ENCODE measurements at places on chromosomes 3 and 15.
A peak's percentile ranks its signal among the peaks of the same experiment; 100 is the strongest.

DNA sequence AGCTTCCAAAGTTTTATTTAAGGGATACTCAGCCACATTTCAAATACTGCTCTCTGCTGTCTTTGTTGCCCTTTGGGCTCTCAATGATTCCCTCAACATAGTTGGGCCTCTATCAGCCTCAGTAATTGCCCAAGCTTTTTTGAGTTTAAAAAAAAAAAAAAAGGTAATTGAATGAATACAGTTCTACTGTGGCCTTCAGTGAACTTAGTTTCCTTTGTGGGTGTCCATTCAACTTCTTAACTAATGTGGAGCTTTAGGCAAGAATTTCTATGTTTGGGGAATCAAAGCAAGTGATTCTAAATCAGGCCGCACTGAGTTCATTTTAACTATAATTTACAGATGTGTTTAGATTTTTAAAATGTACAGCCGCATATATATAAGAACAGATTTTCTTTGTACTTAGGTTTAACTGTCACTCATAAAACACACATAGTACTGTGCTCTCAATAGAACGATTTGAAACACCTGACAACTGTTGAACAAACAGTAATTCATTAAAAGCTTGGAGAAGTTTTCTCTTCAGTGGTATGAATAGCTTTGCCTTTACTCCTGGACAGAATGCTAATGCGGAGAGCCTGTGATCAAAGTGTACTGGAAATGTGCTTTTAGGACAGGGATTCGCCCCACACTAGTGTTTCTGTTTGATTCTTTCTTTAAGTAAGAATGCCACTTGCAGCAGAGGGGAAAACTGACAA is 844.9 kb upstream of the SEMA6D start:
- no peak for DNase-seq

DNA sequence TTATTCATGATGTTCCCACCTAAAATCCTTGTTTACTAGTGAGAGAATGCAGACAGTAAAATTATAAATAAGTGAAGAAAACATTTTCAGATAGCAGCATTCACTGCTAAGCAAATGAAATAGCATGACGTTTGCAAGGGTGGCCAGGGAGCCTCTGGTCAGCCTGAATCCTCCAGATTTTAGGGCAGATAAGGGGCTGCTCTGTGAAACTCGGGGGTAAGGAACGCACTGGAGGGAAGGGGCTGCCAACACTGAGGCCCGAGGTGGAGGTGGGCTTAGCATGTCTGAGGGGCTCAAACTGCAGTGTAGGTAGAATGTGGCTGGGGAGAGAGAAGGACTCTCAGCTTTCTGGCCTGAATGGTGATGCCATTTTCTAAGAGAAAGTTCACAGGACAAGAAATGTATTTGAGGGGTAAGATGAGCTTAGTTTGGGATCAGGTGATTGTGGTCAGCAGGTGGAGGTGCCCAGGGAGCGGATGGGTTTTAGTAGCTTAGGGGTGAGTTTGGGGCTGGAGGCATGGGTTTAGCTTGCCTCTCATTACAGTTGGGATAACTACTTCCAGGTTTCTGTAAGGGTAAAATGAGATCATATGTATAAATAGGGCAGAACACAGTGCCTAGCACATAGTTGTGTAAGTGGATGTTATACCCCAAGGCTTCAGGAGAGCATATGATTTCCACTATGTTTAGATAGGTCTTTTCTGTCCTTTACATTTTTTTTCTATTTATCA is 20.5 kb downstream of the GPR171 start:
- no peak for DNase-seq

DNA sequence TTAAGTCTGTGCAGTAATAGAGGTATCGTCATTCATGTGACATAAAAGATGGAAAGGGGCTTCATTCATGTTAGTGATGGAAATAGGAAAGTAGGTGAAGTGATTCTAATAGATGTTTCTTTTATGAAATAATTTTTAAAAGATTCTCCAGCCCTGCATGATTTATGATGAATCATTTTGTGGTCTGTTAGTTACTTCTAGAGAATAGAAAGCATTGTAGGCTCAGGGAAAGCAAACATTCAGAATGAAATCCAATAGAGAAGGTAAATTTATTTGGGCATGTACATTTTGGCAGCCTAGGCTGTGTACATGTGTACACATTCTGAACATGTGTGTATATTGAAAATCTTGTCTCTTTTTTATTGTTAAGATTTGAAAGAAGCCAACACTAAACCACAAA is 23.1 kb downstream of the PPARG start:
- DNase-seq: no peak

DNA sequence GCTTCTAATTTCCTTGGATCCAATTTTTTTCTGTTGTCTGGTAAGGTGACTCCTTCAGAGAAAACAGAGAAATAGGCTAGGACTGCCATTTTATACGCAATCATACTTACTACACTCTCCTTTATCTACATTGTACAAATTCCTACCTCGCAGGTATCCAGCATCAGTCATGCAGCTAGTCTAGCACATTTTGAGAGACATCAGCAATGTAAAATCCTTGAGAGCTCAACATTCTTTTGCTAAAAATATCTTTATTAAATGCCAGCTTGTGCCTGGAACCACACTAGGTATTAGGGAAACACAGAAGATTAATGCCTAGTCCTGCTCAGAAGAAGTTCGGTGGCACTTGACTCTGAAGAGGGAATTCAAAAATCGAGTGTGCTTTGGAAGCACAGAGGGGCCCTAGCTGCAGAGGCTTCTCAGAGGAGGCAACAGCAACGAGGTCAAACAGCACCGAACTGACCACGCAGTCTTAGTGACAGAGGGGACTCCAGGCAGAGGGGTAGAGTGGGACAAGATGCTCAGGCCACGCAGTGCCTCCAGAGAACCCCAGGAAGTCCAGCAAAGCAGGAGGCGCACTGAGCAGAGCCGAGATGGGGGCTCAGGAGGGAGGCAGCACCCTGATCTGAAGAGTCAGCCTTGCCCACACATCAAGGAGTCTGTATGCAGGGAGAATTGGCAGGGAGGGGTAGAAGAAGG is 3.5 kb downstream of the FAM174B start:
- no peak for DNase-seq

DNA sequence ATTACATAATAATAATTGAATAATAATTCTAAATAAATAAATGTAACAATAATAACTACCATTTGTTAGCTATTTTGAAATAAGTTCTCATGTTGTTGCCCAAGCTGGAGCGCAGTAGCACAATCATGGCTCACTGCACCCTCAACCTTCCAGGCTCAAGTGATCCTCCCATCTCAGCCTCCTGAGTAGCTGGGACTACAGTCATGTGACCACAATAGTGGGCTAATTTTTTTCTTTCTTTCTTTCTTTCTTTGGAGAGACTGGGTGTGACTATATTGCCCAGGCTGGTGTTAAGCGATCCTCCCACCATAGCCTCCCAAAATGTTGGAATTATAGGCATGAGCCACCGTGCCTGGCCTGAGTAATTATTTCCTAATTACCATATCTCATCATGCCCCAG is 30.9 kb upstream of the KCNMB3 start:
- no peak for DNase-seq

- peak; percentile 53 for DNase-seq
These were observed 515 bp downstream of the ADAM10 start for GRCh38 chr15:58748852-58749531.

- DNase-seq: no peak
These were observed 1.0 kb downstream of the LRRC28 start for GRCh38 chr15:99252326-99252725.

DNA sequence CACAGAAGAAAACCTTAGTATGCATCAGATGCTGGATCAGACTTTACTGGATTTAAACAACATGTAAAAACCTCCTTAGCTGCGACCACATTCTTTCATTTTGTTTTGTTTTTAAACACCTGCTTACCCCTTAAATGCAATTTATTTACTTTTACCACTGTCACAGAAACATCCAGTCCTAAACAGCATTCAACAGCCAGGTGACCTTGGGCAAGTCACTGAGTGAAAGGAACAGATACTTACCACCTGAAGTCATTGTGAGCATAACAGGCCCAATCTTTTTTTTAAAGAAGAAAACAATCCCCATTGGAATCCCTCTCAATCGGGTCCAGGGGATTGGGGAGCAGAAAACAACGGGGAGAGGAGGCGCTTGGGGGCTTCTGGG is 390 bp downstream of the STARD5 start:
- no peak for DNase-seq

DNA sequence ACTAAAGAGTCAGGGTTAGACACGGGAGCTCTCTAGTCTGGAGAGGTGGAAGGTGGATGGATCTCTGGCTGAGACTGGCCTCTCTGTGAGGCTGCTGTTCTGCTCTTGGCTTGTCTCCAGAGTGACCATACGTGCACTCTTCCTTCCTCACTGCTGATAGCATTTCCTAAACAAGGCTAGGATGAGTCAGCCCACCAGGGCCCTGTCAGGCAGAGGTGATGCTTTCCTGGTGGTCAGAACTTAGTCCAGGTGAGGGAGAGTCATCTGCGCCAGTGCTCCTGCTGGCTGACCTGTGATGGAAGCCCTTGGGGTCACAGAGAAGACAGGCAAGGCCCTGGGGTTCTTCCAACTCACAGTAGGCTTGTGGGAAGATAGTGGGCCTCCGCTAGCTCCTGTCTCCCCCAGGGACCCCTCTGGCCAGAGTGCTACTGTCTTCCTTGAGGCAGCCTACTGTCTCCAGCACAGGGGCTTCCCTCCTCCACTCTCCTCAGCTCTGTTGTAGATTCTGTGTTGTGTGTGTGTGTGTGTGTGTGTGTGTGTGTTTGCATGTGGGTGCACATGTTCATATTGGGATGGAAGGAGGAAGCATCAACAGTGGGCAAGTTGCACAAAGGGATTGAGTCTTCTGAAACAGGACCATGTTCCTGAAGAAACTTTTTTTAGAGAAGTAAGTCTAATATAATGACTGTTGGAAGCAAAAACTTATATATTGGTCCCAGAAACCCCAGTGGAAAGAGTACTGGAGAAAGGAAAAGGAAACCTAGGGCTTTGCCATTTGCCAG is 16.5 kb downstream of the ALPK3 start:
- no peak for DNase-seq

DNA sequence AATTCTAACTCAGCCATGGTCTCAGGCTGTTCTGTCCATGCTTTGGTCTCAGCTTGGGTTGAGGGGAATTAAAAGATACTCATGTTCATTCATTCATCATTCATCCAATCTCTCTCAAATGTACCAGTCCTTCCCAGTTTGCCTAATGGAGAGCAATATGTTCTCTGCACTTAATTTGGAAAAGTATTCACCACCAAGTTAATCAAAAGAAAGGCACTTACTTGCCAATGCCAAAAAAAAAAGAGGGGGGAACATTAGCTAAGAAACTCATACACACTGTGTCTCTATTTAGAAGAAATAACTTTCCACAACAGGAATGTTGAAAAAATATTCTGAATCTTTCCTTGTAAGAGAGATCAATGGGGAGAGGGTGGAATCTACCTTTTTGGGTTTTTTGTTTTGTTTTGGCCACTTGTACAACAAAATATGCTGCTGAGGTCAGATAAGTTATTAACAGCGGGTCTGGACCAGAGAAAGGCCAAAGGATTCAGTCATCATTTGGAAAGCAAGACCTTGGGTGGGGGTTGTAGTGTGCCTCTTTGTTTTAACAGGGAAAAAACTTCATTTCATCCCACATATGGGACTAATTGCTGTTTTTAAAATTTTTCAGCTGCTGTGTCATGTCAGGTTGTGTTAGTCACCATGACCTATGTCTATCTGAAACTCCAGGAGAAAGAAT is 152.3 kb downstream of the FBN1 start:
- DNase-seq: no peak

- DNase-seq: no peak
These were observed 30.4 kb downstream of the VGLL3 start for GRCh38 chr3:86960550-86960949.

- DNase-seq: no peak
These were observed 104.4 kb downstream of the LMLN start for GRCh38 chr3:198064420-198064819.

GRCh38 chr3:41317718-41318117 is 118.4 kb downstream of the CTNNB1 start:
- no peak for DNase-seq

GRCh38 chr3:99774467-99774866 is 43.2 kb upstream of the CMSS1 start:
- DNase-seq: no peak

DNA sequence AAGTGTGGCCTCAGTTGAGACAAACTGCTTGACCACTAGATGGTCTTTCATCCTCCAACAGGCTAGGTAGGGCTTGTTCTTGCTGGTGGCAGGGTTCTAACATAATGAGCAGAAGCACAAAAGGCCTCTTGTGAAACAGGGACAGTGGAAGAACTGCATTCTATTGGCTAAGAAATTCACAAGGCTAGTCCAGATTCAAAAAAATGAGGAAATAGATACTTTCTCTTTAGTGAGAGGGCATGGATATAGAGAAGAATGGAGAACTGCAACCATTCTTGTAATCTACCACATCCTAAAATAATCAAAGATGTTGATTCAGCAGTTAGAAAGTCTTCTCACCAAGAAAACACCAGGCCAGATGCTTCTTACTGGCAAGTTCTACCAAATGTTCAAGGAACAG is 143.7 kb upstream of the LRIG1 start:
- DNase-seq: no peak

DNA sequence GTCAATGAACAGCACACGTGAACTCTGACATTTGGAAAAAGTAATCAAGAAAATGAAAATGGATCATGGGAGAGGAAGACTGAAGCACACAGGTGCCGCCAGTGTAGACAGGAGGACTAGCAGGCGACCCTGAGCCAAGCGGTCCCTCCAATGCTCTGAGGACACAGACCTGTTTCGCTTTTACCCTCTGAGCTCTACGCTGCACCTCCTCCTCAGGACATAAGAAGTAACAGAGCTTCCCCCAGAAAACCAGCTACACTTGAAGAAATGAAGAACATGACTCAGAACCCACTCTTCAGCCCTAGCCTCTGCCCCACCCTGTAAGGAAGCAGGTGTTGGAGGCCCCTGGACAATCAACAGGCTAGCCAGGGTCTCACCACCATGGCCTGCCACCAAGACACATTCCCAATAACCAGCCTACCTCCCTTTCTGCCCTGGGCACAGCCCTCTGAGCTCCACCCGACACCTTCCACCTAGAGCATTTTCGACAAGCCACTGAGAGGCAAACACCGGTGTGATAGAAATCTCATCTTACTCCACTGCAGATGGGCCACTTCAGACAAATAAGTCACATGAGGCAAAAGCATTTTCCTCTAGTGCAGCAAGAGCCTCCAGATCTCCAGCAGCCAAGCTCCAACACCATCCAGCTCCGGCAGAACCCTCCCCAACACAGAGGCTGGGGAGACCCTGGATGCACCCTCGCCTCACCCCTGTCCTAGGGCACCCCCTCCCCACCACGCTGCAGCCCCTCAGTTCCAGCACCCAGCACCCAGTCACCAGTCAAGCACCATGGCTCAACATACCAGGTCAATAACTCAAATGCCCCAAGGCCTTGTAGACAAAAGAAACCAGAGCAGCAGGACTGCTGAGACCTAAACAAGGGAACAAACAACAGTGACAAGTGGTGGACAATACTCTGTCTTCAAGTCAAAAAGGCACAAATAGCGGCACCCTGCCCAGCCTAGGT is 11.4 kb downstream of the FAM174B start:
- no peak for DNase-seq

- no peak for DNase-seq
These were observed 471.2 kb upstream of the TGFBR2 start for GRCh38 chr3:30135190-30135589.

DNA sequence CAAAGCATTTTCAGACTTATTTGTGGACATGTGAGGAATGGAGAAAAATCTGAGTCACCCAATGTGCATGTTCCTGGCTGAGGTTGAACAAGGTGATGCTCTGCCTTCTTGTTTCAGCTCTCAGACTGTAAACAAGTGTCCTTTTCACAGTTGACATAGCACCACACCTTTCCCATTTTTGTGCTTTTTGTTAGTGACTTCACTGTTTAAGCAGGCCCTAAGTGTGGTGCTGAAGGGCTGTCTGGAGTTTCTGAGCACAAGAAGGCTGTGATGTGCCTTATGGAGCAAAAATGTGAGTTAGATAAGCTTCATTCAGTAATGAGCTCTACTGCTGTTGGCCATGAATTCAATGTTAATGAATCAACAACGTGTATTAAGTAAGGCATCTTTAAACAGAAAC is 20.4 kb downstream of the ABI3BP start:
- DNase-seq: no peak
